NCI-H2029 (cell line): ENCODE measurements at places on chromosomes 5 and 9.

DNA sequence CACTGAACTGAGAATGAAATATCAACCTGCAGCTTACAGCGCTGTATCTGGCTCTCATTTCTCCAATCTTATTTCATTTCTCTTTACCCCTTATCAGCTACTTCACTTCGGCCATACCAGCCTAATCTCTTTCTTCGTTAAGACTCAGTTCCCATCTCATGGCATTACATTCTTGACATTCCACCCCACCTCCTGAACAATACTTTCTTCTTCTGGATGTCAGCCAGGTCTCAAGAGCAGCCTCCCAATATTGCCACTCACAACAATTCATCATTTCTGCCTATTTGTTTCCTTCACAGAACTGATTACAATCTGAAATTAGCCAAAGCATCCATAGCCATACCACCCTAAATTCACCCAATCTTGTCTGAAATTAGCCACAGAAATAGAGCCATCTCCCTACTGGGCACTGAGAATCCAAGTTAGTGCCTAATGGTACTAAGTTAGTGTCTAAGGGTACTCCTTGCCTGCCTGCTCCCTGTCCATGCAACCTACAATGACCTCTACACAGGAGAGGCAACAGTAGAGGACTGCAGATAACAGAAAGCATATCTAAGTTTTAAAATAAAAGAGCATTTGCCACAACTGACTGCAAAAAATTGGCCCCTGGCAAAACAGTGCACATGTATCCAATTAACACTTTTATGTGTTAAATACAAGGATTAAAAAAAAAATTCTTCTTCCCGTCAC is 35.2 kb downstream of the SETX start:
- DNase-seq, result no peak

DNA sequence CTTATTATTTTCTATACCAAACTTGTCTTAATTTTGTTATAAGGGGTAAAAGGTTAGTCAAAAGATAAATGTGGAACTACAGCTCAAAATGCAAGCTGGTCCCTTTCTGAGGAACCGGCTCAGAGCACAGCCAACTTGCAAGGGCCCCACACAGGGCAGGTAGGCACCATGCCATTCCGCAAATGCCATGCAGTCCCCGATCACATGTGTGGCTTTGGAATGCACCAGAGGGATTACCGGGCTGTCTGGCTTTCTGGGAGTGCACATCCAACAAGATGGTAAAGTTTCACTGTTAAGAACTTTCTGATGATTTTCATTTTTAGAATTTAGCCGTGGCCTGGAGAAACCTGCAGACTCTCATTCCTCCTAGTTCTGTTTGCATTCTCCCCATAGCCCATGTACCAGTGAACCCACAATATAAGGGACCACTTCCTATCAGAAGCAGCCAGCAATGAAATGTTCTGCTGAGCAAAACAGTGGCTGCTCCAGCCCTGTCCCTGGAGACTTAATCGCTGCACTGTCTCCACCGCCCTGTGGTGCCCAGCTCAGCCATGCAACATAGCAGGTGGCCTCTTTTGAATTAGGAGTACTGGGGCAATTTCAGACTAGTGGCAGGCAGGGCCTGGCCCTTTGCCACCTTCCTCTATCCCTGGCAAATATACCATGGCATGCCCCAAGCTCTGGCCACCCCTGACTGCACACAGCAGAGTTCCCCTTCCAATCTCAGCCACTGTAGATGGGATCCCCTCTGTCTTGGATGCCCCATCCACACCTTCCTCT is 11.4 kb downstream of the SHB start:
- peak; percentile 42 for DNase-seq

DNA sequence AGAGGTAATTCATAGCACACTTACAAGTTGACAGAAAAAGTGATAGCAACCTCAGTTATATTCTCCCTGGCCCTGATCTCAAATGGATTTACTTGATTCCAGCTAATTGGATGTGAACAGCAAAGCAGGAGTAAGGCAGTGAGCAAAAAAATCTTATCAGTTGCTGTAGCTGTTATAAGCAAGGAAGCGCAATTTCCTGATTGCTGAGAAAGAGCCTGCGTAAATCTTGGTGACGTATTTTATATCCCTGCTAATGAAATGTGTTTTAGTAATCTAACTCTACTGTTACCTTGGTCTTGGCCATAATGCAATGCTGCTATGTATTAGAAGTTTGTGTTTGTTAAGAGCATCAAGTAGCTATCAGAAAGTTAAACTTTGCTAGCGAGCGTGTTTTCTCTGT is 661.2 kb upstream of the SEMA6A start:
- DNase-seq, result no peak

- no peak for DNase-seq
Observed at GRCh38 chr9:29556317-29556716, 1983.0 kb upstream of the C9orf72 start.

DNA sequence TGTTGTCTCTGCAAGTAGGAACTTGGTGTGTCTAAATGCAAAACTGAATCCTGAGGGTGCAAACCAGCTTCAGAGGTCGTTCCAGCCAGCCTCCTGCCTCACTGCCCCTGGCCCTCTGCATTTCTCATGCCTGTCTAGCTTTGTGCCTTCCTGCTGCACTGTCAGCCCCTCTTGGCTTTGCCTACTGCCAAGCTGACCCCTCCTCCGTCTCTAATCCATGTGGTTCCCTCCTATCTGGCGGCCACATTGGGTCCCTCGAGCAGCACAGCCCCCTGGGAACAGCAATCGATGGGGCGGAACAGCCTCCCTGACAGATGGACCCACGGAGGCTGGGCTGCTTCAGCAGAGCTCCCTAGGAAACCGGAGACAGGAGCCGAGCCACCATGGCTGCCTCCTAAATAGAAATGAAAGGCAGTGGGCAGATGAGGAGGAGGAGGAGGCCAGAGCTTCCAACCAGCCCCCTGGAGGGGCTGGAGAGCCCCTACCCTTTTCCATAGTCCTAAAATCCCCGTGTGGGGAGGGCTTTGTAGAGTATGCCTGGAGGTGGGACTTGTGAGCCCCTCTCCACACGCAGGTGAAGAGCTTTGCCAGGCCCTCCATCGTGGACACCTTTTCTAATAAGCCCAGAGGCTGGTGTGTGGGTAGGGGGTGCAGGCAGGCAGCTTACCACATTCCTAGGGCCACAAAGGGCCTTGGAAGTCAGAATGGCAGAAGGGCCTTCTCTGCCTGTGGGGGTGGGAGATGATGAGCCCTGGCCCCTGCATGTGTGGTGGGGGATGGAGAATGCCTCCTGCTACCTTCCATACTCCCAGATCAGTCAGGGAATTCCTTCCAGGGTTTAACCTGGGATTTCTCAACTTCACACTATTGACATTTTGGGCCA is 9.2 kb upstream of the CXXC5 start:
- DNase-seq, result no peak

DNA sequence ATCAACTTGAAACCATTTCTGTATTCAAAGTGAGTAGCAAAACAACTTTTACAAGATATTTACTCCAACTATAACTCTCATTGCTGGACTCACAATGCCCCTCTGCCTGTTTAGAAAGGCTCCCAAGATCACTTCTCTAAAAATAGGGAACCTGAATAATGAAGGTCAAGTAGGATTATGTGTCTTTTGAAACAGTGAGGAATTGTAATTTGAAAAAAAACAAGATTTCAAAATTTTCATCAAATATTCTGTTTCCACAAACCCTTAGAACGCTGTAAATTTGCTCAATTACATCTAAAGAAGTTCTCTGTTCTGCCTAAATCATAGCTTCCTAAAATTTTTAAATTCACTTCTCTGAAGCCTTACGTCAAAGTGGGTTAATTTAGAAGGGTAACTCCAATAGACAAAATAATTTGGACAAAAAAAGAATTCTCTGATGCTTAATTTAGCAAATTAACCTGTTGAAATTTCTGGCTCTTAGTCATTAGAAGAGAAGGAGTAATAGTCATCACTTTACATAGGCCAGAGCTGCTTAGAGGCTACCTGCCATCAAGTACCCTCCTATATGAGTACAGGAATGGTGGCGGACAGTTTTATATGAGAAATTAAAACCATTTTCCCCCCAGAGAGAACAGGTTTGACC is 4.0 kb downstream of the ELL2 start:
- DNase-seq, result no peak

DNA sequence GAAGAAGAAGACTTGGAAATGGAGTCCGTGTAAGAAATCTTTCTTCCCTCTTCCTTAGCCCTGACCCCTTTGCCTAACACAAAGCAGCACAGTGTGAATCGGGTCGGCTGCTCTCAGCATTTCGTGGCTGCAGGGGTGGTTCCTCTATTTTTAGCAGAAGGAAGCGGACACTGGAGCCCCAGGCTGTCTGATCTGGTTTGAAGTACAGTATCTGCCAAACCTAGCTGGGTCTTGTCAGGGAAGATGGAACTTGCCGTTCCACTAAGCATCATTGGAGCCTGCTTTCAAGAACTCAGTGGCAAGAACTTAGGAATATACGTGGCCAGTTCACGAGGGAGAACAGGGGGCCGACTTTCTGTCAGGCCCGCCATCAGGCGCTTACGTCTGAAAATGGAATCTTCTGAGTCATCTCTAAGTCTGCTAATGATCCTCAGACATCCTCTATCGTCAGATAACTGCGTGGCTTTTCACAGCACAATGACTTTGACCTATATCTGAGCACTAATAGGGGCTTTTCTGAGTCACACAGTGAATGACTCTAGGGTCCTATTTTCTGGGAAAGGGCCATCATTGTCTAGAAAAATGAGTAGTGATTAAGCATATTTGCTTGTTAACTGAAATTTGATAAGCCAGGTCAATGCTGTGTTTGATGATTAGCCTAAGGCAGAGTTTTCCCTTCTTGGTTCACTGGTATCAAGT is 43.3 kb upstream of the NCS1 start:
- DNase-seq, result no peak

- DNase-seq, result no peak
Observed at GRCh38 chr5:139063664-139064054, 134.5 kb downstream of the SIL1 start.

GRCh38 chr5:128212191-128212806 is 128.7 kb downstream of the SLC12A2 start:
- no peak for DNase-seq

- DNase-seq, result no peak
Observed at GRCh38 chr9:37382161-37382981, 40.1 kb upstream of the GRHPR start.

DNA sequence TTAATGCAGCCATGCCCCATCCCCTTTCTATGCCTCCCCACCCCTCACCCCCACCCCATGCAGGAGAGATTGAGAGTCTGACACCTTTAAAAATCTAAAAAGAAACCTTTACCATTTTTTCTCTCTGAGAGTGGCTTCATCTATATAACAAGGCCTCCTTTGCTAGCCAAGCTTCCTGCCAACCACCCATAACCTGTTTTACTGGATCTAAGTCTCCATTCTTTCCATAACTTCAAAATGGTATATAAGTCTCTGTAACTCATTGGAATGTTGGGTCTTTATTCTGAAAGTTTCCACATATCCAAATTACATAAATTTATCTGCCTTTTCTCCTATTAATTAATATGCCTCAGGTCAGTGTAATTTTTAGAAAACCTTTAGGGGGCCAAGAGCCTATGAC is 1174.0 kb downstream of the MAT2B start:
- no peak for DNase-seq

- peak; percentile 15 for DNase-seq
Observed at GRCh38 chr5:66570201-66570600, 26.0 kb upstream of the MAST4 start.

GRCh38 chr5:37938076-37938852 is 98.4 kb upstream of the GDNF start:
- DNase-seq, result no peak

- DNase-seq, result no peak
Observed at GRCh38 chr9:1129382-1129781, 79.2 kb downstream of the DMRT2 start.

DNA sequence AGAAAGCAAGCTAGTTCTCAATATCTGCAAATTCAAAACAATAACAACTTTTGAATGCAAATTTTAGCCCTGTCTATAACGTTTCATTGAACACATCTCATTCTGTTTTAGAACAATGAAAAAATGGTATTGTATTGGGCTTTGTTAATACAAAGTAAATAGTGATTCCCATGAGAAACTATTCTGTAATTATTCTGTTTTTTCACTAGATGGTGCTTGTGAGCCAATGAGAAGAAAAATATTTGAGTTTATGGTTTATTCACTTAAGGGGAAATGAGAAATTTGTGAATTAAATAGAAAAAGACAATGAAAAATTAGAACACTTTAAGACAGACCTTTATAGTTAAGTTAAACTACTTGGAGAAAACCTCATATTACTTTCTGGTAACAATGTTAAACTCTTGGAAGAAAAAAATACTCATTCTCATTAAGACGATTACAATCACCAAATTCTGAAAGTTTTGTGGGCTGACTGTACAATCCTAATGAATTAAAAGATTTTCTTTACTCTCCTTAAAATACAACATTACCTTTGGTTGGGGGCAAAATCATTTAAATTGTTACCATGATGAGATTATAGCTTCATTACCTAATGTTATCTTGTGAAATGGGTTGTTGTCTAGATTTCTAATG is 127.0 kb downstream of the NNT start:
- no peak for DNase-seq

DNA sequence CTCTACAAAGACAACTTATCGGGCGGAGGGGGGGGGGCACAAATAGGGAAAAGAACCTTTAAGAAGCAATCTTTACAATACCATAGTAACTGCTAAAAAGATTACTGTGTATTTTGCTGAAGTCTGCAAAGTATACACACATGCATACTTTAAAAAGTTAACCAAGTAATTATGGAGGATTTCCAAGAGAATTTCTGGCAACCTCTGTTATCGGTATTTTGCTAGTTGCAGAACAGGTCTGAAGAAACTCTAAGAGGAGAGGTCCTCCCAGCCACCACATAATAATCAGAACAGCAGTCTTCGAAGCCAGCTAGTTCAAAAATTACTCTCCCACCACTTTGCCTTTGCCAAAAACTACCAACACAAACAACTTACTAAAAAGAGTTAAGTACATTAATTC is 56.1 kb downstream of the UBAP2 start:
- DNase-seq, result no peak

GRCh38 chr5:5306696-5307095 is 115.8 kb upstream of the ICE1 start:
- no peak for DNase-seq

- DNase-seq, result no peak
Observed at GRCh38 chr5:14420101-14420811, 161.3 kb upstream of the OTULINL start.

- no peak for DNase-seq
Observed at GRCh38 chr5:115450741-115451140, 93.8 kb downstream of the FEM1C start.

GRCh38 chr5:111142932-111143331 is 50.8 kb downstream of the WDR36 start:
- DNase-seq, result no peak

GRCh38 chr9:100619194-100619593 is 41.3 kb downstream of the CAVIN4 start:
- no peak for DNase-seq

DNA sequence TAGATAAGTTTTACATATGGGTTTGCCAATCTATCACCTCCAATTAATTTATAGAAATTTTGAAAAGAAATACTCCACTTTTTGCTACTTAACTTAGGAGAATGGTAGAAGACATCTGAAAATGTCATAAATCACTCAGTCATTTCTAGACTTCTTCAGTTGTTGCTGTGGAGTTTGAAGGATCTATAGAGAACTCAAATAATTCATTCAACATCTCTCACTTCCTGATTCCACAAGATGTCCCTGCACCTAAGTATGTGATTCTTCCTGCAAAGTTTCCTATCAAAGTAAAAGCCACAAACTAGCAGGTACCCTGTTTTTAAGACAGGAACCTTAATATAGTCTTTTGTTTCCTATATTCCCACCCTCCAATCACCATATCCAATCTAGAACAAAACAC is 297.1 kb upstream of the ATP10B start:
- DNase-seq, result no peak

GRCh38 chr5:1515311-1515920 is 8.3 kb downstream of the LPCAT1 start:
- no peak for DNase-seq
